Cardiac ventricle fibroblast (primary cell): ENCODE measurements at places on chromosomes 12 and 14. TPM values are rescaled to one million over a fixed set of nuclear protein-coding genes. Genes with fewer than 3 reads are reported as not detected.

The ANKRD13A gene
- total RNA-seq, result 37.6 and 43.7 TPM in 2 replicates

The TXNRD1 gene
- 478 and 515 TPM in 2 replicates for total RNA-seq

The MANSC4 gene
- total RNA-seq, result not detected in 2 replicates

The GPR135 gene
- 2.2 and 2.5 TPM in 2 replicates for total RNA-seq

The NKX2-1 gene
- not detected in 2 replicates for total RNA-seq

The CLEC9A gene
- not detected in 2 replicates for total RNA-seq
